Endothelial cell of umbilical vein (primary cell): ENCODE measurements at places on chromosomes 5 and 9. TPM values are rescaled to one million over a fixed set of nuclear protein-coding genes. Genes with fewer than 3 reads are reported as not detected.

DNA sequence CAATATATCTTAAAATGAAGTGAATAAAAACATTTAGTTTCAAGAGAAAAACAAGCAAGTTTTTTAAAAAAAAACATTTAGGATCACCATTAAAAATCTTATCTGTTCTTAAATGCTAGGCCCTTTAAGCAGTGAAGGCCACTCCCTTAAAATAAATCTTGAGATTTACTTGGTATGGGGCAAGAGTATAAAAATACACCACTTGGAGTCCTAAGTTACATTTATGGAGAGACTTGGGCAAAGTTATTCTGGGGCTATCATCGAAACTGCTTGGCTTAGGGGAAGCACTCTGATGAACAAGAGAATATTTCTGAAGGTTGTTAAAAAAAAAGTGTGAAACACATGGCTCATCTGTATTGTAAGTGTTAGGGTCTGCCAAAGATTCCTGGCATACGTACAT, 97.4 kb downstream of the NR3C1 start:
- no peak overlapping the region for H3K4me3 ChIP-seq
- peaks cover 11% of the 10 kb centered on the region for H3K4me1 ChIP-seq
- no peaks in the 10 kb centered on the region for H3K36me3 ChIP-seq

GRCh38 chr5:35794328-35794619, 62.4 kb upstream of the IL7R start:
- H3K4me3 ChIP-seq, result no peak overlapping the region
- no peaks in the 10 kb centered on the region for H3K27me3 ChIP-seq
- no peak overlapping the region for H3K27ac ChIP-seq
- H3K4me1 ChIP-seq, result peaks cover 1% of the 10 kb centered on the region
- no peak for DNase-seq
- H3K36me3 ChIP-seq, result no peaks in the 10 kb centered on the region

KLF4 gene
- 2.4 and 2.7 TPM in 2 replicates for polyA plus RNA-seq

PIP5K1B gene
- not detected in 2 replicates for polyA plus RNA-seq

DNA sequence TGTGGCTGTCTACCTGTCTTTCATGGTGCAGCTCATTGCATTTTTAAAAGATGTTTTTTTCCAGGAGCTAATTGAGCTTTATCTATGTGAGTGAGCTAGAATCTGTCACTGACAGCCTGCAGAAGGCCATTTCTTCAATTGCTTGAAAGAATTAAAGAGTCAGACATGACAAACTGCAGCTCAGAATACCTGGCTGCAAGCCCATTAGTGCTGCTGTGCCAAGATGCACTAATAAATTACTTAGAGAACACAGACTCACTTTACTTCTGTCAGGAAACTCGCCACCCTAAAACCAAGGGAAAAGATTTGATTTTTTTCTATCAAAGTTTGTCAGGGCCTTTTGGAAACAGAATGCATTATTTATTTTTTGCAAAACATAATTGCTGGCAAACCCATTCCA, 368.3 kb downstream of the CAAP1 start:
- DNase-seq, result no peak
- H3K4me3 ChIP-seq, result no peak overlapping the region
- H3K27me3 ChIP-seq, result no peaks in the 10 kb centered on the region
- H3K27ac ChIP-seq, result no peak overlapping the region
- H3K36me3 ChIP-seq, result no peaks in the 10 kb centered on the region

- peaks cover 4% of the 10 kb centered on the region for H3K27me3 ChIP-seq
- no peaks in the 10 kb centered on the region for H3K36me3 ChIP-seq
- no peak overlapping the region for H3K4me3 ChIP-seq
- H3K4me1 ChIP-seq, result peaks cover 7% of the 10 kb centered on the region
Observed at GRCh38 chr9:83932011-83932410, 10.8 kb upstream of the KIF27 start.

DNA sequence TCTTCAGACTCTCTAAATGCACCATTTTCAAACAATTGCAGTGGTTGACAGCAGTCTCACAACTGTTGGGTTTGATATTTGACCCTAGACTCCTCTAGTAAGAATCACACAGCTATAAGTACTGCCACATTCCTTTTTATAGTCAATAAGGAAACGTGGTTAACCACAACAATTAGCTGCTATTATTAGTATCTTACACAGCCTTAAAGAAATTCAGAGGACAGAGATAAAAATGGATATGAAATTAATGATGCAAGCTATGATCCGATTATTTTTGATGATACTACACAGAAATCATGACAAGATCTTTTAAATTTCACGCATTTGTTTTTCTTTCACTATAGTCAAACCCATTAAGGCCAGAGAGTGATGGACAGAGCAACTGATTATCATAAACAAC, 288.6 kb upstream of the C9orf72 start:
- H3K27me3 ChIP-seq, result no peaks in the 10 kb centered on the region
- no peak overlapping the region for H3K4me3 ChIP-seq
- H3K36me3 ChIP-seq, result no peaks in the 10 kb centered on the region
- no peak overlapping the region for H3K27ac ChIP-seq
- no peaks in the 10 kb centered on the region for H3K4me1 ChIP-seq

OR1N2 gene
- not detected in 2 replicates for polyA plus RNA-seq

GRCh38 chr9:18036422-18037187, 437.3 kb upstream of the ADAMTSL1 start:
- H3K27me3 ChIP-seq, result peaks cover 2% of the 10 kb centered on the region
- H3K27ac ChIP-seq, result no peak overlapping the region
- H3K4me1 ChIP-seq, result no peaks in the 10 kb centered on the region
- DNase-seq, result no peak
- no peak overlapping the region for H3K4me3 ChIP-seq

- H3K27me3 ChIP-seq, result no peaks in the 10 kb centered on the region
- H3K27ac ChIP-seq, result no peak overlapping the region
- no peak for DNase-seq
- H3K4me1 ChIP-seq, result peaks cover 4% of the 10 kb centered on the region
- H3K4me3 ChIP-seq, result no peak overlapping the region
Observed at GRCh38 chr5:168319774-168320173, 28.3 kb downstream of the WWC1 start.

DNA sequence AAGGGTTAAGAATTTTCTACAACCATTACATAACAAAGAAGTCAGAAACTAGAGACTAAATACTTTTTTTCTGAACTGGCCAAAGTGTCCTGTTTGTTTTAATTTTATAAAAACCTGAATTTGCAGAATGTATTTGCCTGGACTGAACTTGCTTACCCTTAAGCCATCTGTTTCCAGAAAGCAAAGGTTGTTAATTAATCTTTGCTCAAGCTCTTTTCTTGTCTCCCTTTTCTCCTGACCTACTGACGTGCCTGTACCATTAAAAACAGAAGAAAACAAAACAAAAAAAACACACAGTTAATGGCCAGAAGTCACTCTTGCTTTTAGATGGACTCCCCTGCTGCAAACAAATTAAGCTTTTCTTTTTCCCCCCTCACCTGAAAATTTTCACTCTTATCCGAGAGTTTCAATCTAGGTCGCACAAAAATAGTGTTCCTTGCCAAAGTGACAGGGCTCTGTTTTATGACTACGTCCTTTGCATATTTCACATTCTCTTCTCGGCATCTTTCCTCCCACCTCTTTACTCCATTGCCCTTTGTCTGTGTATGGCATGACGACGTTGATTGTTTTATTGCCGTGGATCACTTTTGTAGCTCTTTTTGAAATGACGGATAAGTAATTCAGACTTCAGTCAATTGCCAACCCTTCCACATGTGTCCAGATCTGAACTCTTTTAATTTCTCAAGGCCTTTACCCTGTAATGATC, 333.8 kb upstream of the GRIN3A start:
- DNase-seq, result no peak
- no peaks in the 10 kb centered on the region for H3K36me3 ChIP-seq
- H3K27ac ChIP-seq, result no peak overlapping the region
- H3K4me3 ChIP-seq, result no peak overlapping the region
- no peaks in the 10 kb centered on the region for H3K4me1 ChIP-seq

DNA sequence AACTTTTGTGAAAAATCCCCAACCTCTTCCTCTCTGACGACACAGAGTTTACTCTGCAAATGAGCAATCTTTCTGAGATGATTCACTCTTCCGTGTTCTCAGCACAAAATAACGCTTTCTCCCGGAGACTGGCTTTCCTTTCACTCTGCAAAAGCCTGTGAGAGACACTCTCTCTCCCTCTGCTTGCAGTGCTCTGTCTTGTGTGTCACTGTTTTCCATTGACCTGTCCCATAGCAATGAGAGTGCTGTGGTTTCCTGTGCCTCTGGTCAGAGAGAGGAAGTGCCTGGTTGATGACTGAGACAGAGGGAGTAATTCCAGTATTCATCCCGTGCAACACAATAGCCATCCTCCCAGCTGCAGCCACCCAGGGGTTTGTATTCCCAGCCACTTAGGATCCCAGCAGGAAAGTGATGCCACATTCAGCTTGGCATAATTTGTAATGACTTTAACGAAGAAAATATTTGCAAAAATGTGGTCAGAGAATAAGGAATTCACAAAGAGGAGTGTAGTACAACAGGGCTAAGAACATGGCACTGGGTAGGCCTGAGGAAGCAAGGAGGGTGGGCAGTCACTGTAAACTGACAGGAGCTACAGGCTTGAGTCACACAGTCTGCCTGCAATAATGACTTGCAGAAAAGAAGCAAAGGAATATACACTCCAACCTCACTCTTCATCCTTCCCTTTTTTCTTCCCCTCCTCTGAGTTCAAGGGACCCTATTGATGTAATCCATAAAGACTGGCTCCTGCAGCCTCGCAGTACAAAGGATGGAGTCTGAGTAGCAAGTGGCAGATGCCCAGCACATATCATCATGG, 463.5 kb upstream of the RGMB start:
- H3K4me1 ChIP-seq, result peaks cover 63% of the 10 kb centered on the region
- H3K36me3 ChIP-seq, result no peaks in the 10 kb centered on the region
- DNase-seq, result peak; percentile 95
- peak overlapping the region; percentile 97 for H3K27ac ChIP-seq
- H3K4me3 ChIP-seq, result peak overlapping the region; percentile 10

SLC25A48 gene
- not detected in 2 replicates for polyA plus RNA-seq

GRCh38 chr9:35732800-35733541, 505 bp downstream of the CREB3 start:
- peak; percentile 70 for DNase-seq
- H3K4me3 ChIP-seq, result peak overlapping the region; percentile 92
- peaks cover 17% of the 10 kb centered on the region for H3K36me3 ChIP-seq
- H3K4me1 ChIP-seq, result peaks cover 47% of the 10 kb centered on the region
- H3K27ac ChIP-seq, result peak overlapping the region; percentile 79

GRCh38 chr9:14945351-14945750, 35.1 kb upstream of the FREM1 start:
- no peaks in the 10 kb centered on the region for H3K36me3 ChIP-seq
- H3K4me1 ChIP-seq, result no peaks in the 10 kb centered on the region
- no peak overlapping the region for H3K27ac ChIP-seq
- H3K4me3 ChIP-seq, result no peak overlapping the region

HMCN2 gene
- 0.02 and 0.04 TPM in 2 replicates for polyA plus RNA-seq

DNA sequence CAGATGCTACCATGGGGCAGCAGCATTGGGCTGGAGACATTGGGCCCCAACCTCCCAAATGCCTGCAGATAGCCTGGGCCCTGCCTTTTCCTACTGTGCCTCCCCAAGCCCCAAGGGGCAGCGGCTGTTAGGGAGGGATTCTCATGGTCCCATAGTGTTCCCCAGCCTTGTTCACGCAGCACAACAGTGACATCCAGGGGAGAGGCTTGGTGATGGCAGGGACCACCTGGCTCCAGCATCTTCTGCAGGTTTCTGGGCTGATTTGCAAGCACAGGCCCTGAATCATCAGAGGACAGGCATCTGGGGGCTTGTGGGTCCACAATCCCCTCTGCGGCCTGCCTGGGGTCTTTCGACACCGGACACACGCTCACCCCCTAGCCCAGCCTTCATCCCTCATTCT, 354.6 kb downstream of the SLIT3 start:
- no peak for DNase-seq

DNA sequence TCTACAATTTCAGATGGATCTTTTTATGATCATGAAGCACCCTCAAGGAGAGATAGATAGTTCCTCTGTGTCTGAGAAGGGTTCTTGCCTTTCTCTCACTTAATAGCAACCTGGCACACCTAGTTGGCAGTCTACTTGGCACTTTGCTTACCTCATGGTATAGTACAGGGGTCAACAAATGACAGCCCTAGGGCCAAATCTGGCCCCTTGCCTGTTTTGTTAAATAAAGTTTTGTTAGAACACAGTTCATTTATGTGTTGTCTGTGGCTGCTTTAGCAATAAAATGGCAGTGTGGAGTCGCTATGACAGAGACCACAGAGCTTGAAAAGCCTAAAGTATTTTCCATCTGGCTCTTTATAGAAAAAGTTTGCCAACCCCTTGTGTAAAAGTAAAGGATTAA, 119.3 kb upstream of the CPEB4 start:
- no peak overlapping the region for H3K4me3 ChIP-seq
- H3K36me3 ChIP-seq, result no peaks in the 10 kb centered on the region
- peaks cover 23% of the 10 kb centered on the region for H3K4me1 ChIP-seq
- H3K27me3 ChIP-seq, result no peaks in the 10 kb centered on the region
- H3K27ac ChIP-seq, result no peak overlapping the region

- DNase-seq, result no peak
- H3K27ac ChIP-seq, result no peak overlapping the region
- H3K4me1 ChIP-seq, result no peaks in the 10 kb centered on the region
- H3K36me3 ChIP-seq, result no peaks in the 10 kb centered on the region
- no peak overlapping the region for H3K4me3 ChIP-seq
Observed at GRCh38 chr9:26983340-26983739, 22.1 kb downstream of the LRRC19 start.

DNA sequence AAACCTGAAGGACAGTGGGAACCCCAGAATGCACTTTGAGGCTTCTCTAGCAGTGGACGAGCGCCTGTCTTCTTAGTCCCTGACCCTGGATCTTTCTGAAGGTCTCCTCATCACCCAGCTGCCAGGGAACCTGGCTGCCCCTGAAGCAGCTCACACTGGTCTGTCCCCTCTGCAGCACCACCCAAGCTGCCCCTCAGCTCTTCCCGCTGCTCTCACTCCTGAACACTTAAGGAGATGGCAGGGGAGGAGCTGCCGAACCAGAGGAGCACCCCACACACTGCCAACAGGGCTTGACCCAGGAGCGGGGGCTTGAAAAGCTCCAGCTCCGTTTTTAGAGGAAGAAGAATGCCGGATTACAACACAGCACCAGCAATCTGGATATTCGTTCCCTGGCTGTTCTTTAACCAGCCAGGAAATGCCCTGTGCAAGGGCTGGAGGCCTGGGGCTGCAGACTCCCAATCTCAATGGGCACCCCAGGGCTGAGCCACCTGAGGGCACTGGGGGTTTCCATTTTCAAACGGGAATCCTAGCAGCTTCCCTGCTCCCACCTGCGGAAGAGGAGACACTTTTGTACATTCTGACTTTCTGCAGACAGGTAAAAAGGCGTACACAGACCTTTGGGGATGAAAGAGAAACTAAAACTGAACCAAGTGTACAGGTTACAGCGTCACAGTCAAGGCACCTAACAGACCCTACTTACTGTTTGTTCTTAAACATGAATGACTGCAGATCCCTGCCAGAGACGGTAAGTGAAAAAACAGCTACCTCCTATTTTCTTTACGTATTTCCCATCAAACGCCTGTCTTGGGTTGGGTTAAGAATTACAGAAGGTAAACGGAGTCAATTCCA, 36.3 kb downstream of the GOLM1 start:
- H3K4me3 ChIP-seq, result no peak overlapping the region
- no peak overlapping the region for H3K27ac ChIP-seq
- no peak for DNase-seq

- H3K36me3 ChIP-seq, result no peaks in the 10 kb centered on the region
- no peak within 1 kb of the TSS for H3K27ac ChIP-seq
- H3K4me1 ChIP-seq, result no peaks in the 10 kb centered on the region
- no peaks in the 10 kb centered on the region for H3K27me3 ChIP-seq
- DNase-seq, result peak; percentile 40
Observed at GRCh38 chr9:113011911-113012381, at the start of gene ZNF883. TSS of gene ZNF883 (minus strand) at chr9:113012192.
